NCI-H187 (cell line): ENCODE measurements at places on chromosomes 6 and 20.

GRCh38 chr20:10077081-10077471 is 42.3 kb downstream of the ANKEF1 start:
- no peak for DNase-seq

DNA sequence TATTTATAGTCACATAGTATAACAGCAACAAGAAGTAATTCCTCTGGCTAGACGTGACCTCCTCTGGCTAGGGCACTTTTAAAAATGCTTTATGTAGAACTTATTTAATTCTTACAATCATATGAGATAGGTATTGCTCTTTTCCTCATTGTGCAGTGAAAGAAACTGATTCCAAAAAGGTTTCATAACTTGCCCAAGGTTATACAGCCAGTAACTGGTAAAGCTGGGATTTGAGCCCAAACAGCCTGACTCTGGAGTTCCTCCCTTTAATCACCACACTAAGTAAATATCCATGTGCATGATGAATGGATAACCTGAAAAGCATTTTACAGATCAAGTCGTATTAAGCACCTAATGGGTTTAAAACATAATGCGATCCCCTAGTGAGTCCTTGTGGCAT is 214.6 kb downstream of the PRL start:
- DNase-seq, result no peak

DNA sequence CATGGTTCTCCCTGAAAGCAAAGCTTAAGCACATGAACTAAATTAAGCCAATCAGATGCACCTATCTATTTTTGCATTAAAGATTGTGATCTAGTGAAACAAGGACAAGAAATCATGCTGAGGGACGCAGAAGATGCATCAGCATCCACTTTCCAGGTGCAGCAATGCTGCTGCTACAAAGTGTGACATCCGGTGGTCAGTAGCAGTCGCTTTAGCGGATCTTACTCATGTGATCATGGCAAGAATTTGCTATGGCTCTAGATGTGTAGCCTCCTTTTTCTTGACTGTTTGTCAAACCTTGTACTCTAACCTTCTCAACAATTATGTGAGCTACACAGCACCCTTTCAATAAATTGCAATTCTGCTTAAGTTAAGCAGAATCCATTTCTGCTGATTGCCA is 126.8 kb upstream of the SMLR1 start:
- no peak for DNase-seq

DNA sequence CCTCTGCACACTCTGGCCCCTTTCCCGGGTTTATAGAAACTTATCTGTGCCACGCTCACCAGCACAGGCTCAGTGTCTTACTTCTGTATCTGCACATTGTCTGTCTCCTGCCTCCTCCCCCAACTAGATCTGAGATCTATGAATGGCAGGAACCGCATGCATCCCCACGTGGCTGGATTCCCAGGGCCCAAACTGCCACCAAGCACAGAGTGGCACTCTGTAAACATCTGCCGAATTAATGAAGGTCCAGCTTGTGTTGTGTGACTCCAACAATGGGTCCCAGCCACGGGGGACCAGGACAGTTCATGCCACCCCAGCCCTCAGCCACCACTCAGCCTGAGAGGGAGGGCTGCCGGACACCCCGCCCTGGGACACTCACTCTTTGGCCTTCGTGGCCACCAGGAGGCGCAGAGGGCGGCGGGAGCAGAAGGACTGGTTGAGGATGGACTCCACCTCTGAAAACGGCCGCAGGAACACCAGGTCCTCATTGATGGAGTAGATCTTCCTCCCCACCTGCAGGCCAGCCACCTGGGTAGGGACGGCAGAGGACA is 171.1 kb downstream of the PREX1 start:
- DNase-seq, result no peak

- no peak for DNase-seq
Measured at GRCh38 chr6:113595911-113596376, 261.2 kb upstream of the MARCKS start.

DNA sequence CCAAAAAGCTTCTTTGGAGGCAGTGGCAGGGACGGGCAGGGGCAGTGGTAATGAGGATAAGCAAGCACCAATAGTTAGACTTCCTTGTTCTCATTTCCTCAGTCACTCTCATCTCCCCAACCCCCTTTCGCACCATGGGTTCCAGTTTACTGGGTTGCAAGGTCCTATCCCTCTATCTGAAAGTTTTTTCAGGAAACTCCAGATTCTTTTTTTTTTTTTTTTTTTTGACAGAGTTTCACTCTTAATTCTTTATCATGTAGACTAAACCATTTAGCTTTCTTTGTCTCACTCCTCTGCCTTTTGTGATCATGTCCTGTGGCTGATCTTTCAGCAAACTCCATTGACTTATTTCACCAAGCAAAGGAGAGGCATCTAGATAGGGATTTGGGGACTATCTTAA is 51.4 kb upstream of the GMDS start:
- no peak for DNase-seq

- DNase-seq, result no peak
Measured at GRCh38 chr20:44054849-44055248, 132.1 kb downstream of the JPH2 start.

DNA sequence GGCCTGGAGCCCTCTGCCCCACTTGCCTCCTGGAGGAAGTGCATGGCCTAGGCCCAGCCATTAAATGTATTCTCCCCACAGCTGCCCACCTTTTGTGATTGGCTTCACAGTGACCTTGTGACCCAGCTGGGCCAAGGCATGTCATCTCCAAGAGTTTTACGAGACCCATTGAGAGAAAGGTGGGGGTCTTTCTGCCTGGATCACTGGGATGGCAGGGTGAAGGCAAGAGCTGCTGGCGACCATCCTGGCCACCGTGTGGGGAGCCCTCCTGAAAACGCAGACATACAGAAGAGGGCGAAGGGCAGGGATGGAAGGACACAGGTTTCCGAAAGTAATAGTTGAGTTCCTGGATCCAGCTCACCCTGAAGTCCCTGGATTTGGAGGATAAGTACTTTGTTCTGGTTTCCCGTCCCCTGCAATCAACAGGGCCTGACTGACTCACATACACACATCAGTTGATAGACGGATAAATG is 12.3 kb upstream of the SPO11 start:
- no peak for DNase-seq

- DNase-seq, result no peak
Measured at GRCh38 chr6:119818876-119819275, 469.3 kb upstream of the MAN1A1 start.

- no peak for DNase-seq
Measured at GRCh38 chr6:153947808-153948447, 91.1 kb upstream of the OPRM1 start.

DNA sequence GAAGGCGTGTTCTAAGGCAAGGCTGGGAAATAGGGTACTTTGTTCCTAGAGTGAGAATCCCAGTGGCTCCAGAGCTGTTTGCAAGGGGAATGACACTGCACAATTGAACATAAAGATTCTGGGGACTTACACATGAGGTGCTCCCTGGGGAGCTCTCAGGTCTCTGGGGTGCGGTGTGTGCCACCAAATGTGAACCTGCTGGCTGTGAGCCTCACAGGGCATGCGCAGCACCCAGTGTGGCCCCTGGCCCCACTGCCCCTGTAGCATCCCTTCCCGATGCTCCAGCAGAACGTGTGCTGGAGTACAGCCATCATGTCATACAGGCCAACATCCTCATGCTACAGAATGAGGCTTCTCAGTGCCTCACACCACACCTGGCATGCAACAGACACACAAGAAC is 68.2 kb downstream of the TOX2 start:
- no peak for DNase-seq

- DNase-seq, result no peak
Measured at GRCh38 chr6:40512340-40512739, 74.8 kb downstream of the LRFN2 start.

DNA sequence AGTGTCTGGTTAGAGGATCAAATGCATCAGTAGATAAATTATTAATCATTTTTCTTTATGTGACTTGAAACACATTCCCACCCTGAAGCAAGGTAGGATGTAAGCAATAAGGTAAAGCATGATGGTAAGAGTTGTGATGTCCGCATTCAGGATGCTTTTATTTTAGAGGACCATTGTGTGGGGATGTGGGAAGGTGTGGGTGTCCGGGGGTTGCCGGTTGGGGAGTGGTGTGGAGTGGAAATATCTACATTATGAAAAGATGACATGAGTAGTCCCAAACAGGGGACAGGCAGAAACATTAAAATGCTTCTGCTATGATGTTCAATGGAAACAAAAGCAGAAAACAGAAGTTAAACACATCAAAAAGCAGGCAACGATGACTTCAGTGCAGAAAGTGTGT is 215.4 kb downstream of the HIVEP2 start:
- DNase-seq, result no peak

DNA sequence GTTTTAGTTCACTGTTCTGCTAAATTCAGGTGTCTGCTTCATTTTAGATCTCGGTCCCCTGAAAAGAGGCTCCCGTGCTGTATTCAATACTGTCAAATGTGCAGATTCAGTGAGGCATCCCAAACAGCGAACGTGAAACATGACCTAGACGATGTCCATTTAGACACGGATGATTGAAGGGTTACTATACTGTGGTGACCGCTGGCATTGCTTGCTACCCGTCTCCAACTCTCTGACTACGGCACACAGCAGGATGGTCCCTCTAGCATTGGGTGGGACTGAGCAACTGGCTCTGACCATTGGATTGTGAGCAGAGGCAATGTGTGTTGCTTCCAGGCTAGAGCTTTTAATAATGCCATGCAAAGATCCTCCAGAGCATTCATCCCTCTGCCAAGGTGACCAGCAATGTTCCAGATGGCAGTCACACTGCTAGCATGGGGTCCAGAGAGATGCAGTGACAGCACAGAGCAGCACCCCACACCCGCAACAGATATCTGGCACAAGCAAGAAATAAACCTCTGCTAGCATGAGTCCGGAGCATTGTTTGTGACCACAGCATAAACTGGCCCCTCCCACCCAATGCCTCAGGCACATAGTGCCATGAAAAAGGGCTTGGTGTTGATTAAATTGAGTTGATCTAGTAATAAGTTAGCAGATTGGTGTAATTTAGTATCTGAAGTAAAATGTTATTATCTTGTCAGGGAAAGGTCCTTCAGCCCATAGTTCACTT is 9.0 kb downstream of the METTL24 start:
- no peak for DNase-seq
